Breast epithelium (tissue), 4 donors: ENCODE measurements at places on chromosomes 3 and 15. TPM values are rescaled to one million over a fixed set of nuclear protein-coding genes. Genes with fewer than 3 reads are reported as not detected.

- no peak for DNase-seq
- no peaks in the 10 kb centered on the region for H3K27me3 ChIP-seq
- H3K27ac ChIP-seq = no peak overlapping the region
- no peaks in the 10 kb centered on the region for H3K4me1 ChIP-seq
- H3K36me3 ChIP-seq = peaks cover 15% of the 10 kb centered on the region
Observed at GRCh38 chr3:170130532-170130931, 51.0 kb downstream of the PHC3 start.

DNA sequence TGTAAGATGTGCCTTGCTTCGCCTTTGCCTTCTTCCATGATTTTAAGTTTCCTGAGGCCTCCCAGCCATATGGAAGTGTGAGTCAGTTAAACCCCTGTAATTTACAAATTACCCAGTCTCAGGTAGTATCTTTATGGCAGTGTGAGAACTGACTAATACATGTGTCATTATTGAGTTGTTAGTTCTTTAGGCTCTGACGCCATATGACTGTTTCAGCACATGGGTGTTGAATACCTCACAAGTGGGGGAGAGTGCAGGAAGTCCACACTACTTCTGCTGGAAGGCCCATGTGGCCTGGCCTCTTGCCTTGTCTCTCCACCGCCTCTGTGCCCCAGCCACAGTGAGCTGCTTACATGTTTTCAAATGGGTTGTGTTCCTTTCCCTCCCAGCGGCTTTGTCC lies 28.5 kb downstream of the MFSD1 start:
- no peaks in the 10 kb centered on the region for H3K4me1 ChIP-seq
- H3K4me3 ChIP-seq = no peak overlapping the region
- DNase-seq = no peak
- no peaks in the 10 kb centered on the region for H3K36me3 ChIP-seq

DNA sequence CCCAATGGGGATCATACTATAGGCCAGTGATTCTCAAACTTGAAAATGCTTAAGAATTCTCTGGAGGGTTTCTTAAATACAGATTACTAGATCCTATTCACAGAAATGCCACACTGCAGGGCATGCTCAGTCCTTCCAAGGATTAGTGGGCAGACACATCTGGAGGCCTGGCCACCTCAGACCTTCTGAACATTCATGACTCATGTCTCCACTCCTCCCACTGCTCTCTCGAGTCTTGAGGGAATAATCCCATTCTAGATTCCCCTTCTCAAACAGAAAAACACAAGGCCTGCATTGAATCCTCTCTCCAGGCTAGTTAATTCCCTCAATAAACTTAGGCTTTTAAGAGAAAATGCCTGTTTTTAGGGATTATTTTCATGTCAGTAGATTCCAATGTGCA lies 22.1 kb downstream of the ZNF621 start:
- H3K36me3 ChIP-seq = no peaks in the 10 kb centered on the region
- no peaks in the 10 kb centered on the region for H3K4me1 ChIP-seq
- no peaks in the 10 kb centered on the region for H3K27me3 ChIP-seq
- H3K27ac ChIP-seq = no peak overlapping the region

GRCh38 chr3:197022405-197023231 lies 7.0 kb downstream of the MELTF start:
- no peaks in the 10 kb centered on the region for H3K4me1 ChIP-seq
- peak; percentile 14 for DNase-seq
- H3K27me3 ChIP-seq = no peaks in the 10 kb centered on the region

DNA sequence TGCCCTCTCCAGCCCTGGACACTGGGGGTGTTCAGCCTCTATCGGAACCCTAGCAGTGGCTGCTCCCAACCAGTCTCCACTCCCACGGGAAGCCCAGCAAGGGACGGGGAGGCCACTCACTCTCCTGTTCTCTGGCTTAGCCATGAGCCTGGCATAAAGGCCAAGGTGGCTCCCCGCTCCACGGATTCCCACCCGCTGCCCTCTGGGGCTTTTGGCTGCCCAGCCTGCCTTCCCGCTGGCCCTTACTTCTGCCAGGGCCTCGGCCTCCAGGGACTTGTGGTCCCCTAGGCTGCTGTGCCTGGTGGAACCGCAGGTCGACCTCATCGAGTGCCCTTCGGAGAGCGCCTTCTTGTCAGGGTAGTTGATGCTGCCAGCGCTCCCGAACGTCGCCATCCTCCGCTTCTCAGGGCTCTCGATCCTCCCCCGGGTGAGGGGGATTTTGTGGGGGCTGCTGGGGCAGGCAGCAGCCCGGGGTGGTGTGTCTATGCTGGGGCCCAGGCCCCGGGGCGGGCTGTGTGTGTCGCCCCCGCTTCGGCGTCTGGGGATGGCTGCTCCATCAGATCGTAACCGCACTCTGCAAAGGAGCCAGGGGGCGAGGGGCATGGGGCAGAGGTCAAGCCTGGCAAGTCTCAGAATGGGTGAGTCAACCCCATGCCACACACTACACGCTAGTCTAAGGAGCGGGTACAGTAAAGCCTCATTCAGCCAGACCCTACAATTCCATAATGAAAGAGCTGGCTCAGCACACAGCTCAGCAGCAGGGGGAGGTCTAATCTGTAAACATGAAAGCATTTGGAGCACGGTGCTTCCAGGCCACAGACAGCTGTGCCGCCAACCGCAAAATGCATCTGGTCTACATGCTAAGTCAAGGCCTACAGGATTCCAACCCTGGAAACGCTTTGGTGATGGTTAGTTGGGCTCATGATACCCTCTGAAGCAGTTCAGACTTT lies 27.3 kb upstream of the RAD18 start:
- no peak overlapping the region for H3K27ac ChIP-seq
- H3K36me3 ChIP-seq = no peaks in the 10 kb centered on the region
- no peaks in the 10 kb centered on the region for H3K27me3 ChIP-seq
- H3K4me3 ChIP-seq = no peak overlapping the region

DNA sequence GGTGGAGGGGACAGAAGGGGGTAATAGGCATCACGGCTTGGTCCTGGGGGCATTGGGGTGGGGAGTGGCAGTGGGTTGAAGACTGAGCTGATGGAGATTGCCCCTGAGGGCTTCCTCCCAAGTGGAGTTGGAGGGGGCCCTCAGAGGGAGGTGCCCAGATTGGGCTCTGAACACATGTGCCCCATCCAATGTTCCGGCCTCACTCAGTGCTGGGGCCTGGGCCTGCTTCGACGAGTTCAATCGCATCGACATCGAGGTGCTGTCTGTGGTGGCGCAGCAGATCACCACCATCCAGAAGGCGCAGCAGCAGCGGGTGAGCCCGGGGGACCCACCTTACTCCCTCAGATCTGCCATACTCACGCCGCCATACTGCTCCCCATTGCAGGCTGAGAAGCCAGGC lies 45.3 kb downstream of the DNAH1 start:
- H3K4me3 ChIP-seq = no peak overlapping the region
- no peaks in the 10 kb centered on the region for H3K27me3 ChIP-seq
- no peak overlapping the region for H3K27ac ChIP-seq
- no peaks in the 10 kb centered on the region for H3K4me1 ChIP-seq

GRCh38 chr3:42550250-42550649 lies 31.5 kb downstream of the SEC22C start:
- DNase-seq = no peak
- H3K4me3 ChIP-seq = no peak overlapping the region
- no peaks in the 10 kb centered on the region for H3K36me3 ChIP-seq
- no peaks in the 10 kb centered on the region for H3K4me1 ChIP-seq
- H3K27me3 ChIP-seq = no peaks in the 10 kb centered on the region

DNA sequence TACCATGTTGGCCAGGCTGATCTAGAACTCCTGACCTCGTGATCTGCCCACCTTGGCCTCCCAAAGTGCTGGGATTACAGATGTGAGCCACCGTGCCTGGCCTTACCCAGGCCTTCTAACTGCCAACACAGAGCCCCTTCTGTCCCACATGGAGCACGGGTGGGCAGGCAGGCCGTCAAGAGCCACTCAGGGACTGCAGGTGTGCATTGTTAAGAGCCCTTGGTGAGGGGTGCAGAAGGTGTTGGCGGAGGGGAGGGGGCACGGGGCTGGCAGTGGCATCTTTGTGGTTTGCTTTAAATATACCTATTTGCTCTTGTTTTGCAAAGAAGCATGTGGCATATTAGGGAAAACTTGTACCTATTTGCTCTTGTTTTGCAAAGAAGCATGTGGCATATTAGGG lies 37.3 kb downstream of the SMAD6 start:
- peaks cover 7% of the 10 kb centered on the region for H3K4me1 ChIP-seq
- no peaks in the 10 kb centered on the region for H3K36me3 ChIP-seq
- H3K27ac ChIP-seq = no peak overlapping the region

- DNase-seq = no peak
- H3K27me3 ChIP-seq = peaks cover 27% of the 10 kb centered on the region
- H3K4me1 ChIP-seq = no peaks in the 10 kb centered on the region
- H3K4me3 ChIP-seq = no peak overlapping the region
- no peaks in the 10 kb centered on the region for H3K36me3 ChIP-seq
Observed at GRCh38 chr15:83380059-83380458, 67.1 kb upstream of the SH3GL3 start.

GRCh38 chr3:44026220-44026865 lies 215.3 kb upstream of the TOPAZ1 start:
- no peaks in the 10 kb centered on the region for H3K4me1 ChIP-seq
- no peak overlapping the region for H3K4me3 ChIP-seq
- no peaks in the 10 kb centered on the region for H3K36me3 ChIP-seq
- H3K27me3 ChIP-seq = no peaks in the 10 kb centered on the region

DNA sequence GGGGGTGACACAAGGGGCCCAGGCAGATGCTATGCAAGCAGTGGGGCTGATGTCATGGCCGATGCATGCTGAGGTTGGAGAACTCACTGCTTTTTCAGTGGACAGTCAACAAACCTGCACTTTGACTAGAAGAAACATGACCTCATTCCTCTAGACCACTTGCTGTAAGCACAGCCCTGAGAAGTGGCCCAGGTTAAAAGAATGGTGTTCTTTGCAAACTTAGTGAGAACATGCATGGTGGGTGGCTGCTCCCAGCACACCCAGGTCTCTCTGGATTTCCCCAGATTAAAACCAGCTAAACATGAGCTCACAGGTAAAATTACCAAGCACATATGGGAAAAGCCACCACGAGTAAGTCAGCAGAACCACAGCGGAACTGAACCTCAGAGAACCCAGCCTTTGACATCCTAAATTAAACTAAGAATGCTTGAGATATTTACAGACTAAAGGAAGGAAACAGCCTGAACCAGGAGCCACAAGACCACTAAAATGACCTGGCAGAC lies 15.5 kb downstream of the DLEC1 start:
- DNase-seq = no peak
- no peaks in the 10 kb centered on the region for H3K4me1 ChIP-seq
- H3K4me3 ChIP-seq = no peak overlapping the region
- no peak overlapping the region for H3K27ac ChIP-seq

Gene HYAL1
- 3.5 TPM for total RNA-seq

Gene OR5H6
- not detected for total RNA-seq

Gene HRG
- total RNA-seq = not detected
